ENCODE measurements at places on chromosomes 13 and 19. TPM values are rescaled to one million over a fixed set of nuclear protein-coding genes. Genes with fewer than 3 reads are reported as not detected.

Gene DLEU7
- not detected for total RNA-seq

Gene CEACAM6
- total RNA-seq = 27.1 TPM

Gene OR10H5
- not detected for total RNA-seq

Gene OLFM2
- total RNA-seq = 12.3 TPM

Gene RNF17
- not detected for total RNA-seq

Gene SHISA2
- total RNA-seq = not detected

Gene MYH14
- total RNA-seq = 4.9 TPM

Gene SHANK1
- 0.35 TPM for total RNA-seq

Gene ZNF653
- 5.9 TPM for total RNA-seq

Gene NHLRC3
- total RNA-seq = 3.9 TPM

Gene OR7A5
- not detected for total RNA-seq

Gene GRIK5
- 0.93 TPM for total RNA-seq

Gene NAT14
- 61.2 TPM for total RNA-seq

Gene PRR19
- 3.6 TPM for total RNA-seq

Gene HIF3A
- not detected for total RNA-seq

Gene LSM7
- total RNA-seq = 144 TPM

Gene CYP4F8
- not detected for total RNA-seq

Gene AKAP8
- total RNA-seq = 16.9 TPM

Gene RFPL4A
- total RNA-seq = 0.38 TPM

Gene LYL1
- total RNA-seq = 0.72 TPM

Gene SLC5A5
- 0.06 TPM for total RNA-seq

Gene CEACAM5
- total RNA-seq = 1.8 TPM

Gene TMEM59L
- total RNA-seq = 6.2 TPM

Gene DACT3
- 0.39 TPM for total RNA-seq

Gene PDE4C
- total RNA-seq = not detected
